Suprapubic skin (tissue), 4 donors: ENCODE measurements at places on chromosomes 3 and 15.

DNA sequence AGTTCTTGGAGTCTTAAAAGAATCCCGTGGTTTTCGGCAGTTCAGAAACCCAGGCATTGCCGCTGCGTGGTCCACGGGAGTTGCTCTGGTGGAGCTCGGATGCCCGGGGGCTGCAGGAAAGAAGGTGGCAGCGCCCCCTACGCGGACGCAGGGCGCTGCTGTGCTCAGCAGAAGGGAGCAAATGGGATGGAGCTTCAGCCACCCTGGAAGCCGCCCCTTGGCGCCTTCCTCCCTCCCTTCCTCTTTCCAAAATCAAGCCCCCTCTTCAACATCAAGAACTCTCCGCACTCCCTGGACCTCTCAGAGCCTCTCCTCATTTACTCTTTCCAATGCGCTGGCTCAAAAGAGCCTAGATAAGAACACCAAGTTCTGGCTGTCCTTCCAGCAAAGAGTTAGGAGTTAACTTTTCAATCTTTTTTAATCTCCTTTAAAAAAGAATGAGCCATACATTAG lies 880 bp upstream of the CHRNA7 start:
- no peak for DNase-seq

- DNase-seq, result peak; percentile 85
Measured at GRCh38 chr3:43620831-43621655, 768 bp downstream of the ANO10 start.

DNA sequence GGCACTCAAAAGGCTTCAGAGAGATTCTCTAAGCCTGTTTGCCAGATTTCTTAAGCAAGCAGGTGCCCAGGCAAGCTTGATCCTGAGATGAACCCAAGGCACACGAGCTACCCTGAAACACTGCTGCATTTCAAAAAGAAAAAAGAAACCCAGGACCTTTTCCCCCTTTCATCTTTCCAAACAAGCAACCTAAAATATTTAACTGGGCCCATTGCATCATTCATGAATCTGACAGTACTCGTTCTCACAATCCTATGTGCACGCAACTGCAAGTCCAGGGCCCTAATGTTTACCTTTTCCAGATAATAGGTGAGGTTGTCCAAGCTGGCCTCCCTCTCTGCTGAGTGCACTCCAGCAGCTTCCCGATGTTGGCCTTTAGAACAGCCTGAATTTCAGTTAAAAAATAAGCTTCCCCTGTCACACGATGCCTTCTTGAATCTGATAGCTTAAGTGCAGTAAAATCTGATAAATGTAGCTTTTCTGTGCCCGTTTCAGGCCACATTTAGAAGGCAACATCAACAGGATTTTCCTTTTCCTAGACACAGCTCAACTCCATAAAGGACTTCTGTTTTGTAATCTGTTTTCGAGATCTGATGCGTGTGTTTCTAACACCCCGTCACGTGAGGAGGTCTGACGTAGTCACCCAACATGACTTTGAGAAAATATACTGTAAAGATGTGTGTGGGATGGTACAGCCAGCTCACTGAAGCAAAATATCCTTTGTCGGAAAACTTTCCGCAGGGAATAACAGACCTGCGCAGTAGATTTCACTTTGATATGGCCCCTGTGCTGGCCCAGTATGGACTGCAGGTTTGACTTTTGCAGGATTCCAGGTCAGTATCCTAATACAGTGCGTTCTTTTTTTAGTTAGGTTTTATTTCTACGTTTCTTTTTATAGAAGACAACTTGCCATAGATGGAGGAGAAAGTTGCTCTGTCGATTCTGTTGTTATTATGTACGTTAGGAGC lies 55.1 kb upstream of the RASA2 start:
- DNase-seq, result no peak

- no peak for DNase-seq
Measured at GRCh38 chr3:9855594-9855993, 11.8 kb upstream of the RPUSD3 start.

DNA sequence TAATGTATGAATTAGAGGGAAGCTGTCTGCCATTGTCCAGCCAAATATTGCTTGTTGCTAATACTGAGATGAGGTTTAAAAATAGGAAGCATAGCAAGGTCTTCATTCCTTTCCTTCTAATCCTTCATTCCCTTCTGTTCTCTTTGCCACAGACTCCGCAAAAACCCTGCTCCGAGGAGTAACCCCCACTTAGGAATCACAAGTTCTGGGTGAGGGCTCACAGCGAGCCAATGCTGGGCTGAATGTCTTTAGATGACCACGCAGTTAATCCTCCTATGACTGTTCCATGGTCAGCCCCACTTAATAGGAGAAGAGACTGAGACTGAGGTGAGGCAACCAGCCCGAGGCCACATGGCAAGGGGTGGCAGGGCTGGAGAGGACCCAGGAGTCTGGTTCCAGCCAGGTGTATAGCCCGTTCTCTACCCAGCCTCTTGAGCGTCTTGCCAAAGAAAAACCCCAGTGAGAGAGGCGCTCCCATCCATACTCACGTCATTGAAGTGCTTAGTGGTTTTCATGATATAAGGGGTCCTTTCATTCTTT lies 44.9 kb upstream of the CTSH start:
- DNase-seq, result no peak

GRCh38 chr3:14472471-14473351 lies 67.4 kb downstream of the GRIP2 start:
- DNase-seq, result no peak

- DNase-seq, result no peak
Measured at GRCh38 chr3:169929830-169930519, 18.6 kb downstream of the SAMD7 start.
